ENCODE measurements at places on chromosomes 3 and 15. TPM values are rescaled to one million over a fixed set of nuclear protein-coding genes. Genes with fewer than 3 reads are reported as not detected.

GPX1 gene
- 145 TPM for polyA plus RNA-seq

DNAH1 gene
- 13.6 TPM for polyA plus RNA-seq

GADL1 gene
- 2.3 TPM for polyA plus RNA-seq

DNA sequence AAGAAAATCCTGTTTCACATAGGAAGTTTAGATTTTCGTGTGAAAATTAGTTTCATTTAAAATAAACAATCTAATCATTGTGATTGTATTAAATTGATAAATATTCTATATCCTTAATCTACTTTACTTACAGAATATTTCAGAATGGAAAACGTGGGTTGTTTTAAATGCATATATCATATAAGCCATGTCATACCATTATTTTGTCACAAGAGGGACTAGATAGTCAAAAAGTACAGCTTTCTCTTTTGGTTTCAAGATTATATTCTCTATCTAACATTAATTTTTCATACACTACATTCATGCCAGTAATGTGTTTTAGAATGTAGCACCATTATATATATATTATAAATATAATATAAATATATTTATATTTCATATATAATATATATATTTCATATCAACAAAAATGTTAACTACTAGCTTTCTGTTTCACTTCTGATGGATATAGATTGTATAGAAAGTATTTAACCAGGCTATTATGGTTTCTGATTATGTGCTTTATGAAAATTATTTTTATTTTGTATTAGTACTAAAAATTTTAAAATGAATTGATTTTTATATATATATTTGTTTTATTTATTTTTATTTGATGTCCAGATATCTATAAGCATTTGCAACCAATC, 45.3 kb downstream of the OSTN start:
- DNase-seq, result no peak

DNA sequence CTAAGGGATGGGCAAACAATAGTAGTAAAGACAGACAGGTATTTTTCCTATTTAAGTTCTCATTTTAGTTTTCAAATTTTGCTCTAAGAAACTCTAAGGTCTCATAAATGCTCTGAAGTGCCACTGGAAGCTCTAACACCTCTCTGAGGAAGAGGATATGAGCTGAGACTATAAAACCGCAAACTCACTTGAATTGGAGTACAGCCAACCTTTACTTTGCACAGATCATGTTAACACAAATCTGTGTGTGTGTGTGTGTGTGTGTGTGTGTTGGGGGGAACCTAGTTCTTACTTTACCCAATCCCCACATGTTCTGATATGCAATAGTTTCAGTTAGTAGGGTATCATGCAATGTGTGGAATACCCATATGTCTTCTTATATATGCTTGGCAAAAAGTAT, 446.8 kb downstream of the CHL1 start:
- no peak for DNase-seq

- DNase-seq, result no peak
These were observed 3.3 kb downstream of the CRYBG3 start for GRCh38 chr3:97825101-97825500.
